Dermis lymphatic vessel endothelial cell (primary cell): ENCODE measurements at places on chromosomes 12 and 14. TPM values are rescaled to one million over a fixed set of nuclear protein-coding genes. Genes with fewer than 3 reads are reported as not detected.

Gene PKP2
- 0.86 and 0.98 TPM in 2 replicates for total RNA-seq

Gene SUOX
- 9.2 and 9.4 TPM in 2 replicates for total RNA-seq

Gene PPP1R1A
- not detected in 2 replicates for total RNA-seq

Gene PDZRN4
- total RNA-seq: not detected in 2 replicates

Gene B4GALNT1
- under 0.01 TPM in 1 of 2 replicates, not detected in the other for total RNA-seq

Gene RNASE9
- not detected in 2 replicates for total RNA-seq

Gene ADAMTS20
- not detected in 2 replicates for total RNA-seq

Gene EIF2S3B
- total RNA-seq: 0.54 and 1.4 TPM in 2 replicates

Gene AQP6
- not detected in 2 replicates for total RNA-seq

Gene PRKAB1
- 16.7 and 20.4 TPM in 2 replicates for total RNA-seq

Gene MSI1
- total RNA-seq: not detected in 2 replicates

Gene RERG
- total RNA-seq: not detected in 2 replicates

Gene SLC7A8
- total RNA-seq: 0.11 and 3.1 TPM in 2 replicates

Gene TAS2R31
- total RNA-seq: 2.7 and 3.1 TPM in 2 replicates

Gene RAD52
- 4.8 and 9.8 TPM in 2 replicates for total RNA-seq

Gene KRT83
- total RNA-seq: not detected in 2 replicates

Gene PSEN1
- total RNA-seq: 42.6 and 46.1 TPM in 2 replicates

Gene PZP
- 0.09 and 0.11 TPM in 2 replicates for total RNA-seq

Gene SLC38A4
- 5.1 and 5.7 TPM in 2 replicates for total RNA-seq

Gene BDKRB1
- not detected in 2 replicates for total RNA-seq

Gene KRT6A
- total RNA-seq: 0.11 TPM in 1 of 2 replicates, not detected in the other

Gene APOLD1
- 80.7 and 97.2 TPM in 2 replicates for total RNA-seq

Gene WNT1
- not detected in 2 replicates for total RNA-seq

Gene EPYC
- not detected in 2 replicates for total RNA-seq

Gene CCDC60
- not detected in 2 replicates for total RNA-seq

Gene FAM181A
- not detected in 2 replicates for total RNA-seq

Gene HOXC11
- total RNA-seq: 0.11 TPM in 1 of 2 replicates, not detected in the other
